H4 (cell line): ENCODE measurements at places on chromosomes 7 and 10. TPM values are rescaled to one million over a fixed set of nuclear protein-coding genes. Genes with fewer than 3 reads are reported as not detected.

The PHYH gene
- 7.0 and 19.6 TPM in 2 replicates for total RNA-seq

The TUBGCP2 gene
- 49.1 and 54.5 TPM in 2 replicates for total RNA-seq

The GDF2 gene
- not detected in 2 replicates for total RNA-seq

The CALML3 gene
- total RNA-seq = not detected in 2 replicates

The MSS51 gene
- 0.12 TPM in 1 of 2 replicates, not detected in the other for total RNA-seq

The FKBP6 gene
- total RNA-seq = not detected in 2 replicates

The KAZALD1 gene
- 10.2 and 22.5 TPM in 2 replicates for total RNA-seq

DNA sequence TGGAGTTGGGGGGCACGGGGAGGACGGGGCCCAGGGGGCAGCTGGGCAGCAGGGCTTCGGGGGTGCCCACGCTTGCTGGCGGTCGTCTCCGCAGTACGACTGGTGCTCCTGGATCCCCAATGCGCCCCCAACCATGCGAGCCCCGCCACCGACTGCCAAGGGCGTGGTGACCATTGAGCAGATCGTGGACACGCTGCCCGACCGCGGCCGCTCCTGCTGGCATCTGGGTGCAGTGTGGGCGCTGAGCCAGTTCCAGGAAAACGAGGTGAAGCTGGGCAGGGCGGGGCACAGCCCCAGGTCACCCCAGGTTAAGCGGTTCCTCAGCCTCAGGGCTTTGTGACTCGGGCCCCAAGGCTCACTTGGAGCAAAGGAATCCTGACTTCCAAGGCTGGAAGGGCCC lies 70.0 kb downstream of the ALOX5 start:
- DNase-seq = no peak

GRCh38 chr10:106795619-106796018 lies 368.9 kb downstream of the SORCS1 start:
- peak; percentile 29 for DNase-seq

DNA sequence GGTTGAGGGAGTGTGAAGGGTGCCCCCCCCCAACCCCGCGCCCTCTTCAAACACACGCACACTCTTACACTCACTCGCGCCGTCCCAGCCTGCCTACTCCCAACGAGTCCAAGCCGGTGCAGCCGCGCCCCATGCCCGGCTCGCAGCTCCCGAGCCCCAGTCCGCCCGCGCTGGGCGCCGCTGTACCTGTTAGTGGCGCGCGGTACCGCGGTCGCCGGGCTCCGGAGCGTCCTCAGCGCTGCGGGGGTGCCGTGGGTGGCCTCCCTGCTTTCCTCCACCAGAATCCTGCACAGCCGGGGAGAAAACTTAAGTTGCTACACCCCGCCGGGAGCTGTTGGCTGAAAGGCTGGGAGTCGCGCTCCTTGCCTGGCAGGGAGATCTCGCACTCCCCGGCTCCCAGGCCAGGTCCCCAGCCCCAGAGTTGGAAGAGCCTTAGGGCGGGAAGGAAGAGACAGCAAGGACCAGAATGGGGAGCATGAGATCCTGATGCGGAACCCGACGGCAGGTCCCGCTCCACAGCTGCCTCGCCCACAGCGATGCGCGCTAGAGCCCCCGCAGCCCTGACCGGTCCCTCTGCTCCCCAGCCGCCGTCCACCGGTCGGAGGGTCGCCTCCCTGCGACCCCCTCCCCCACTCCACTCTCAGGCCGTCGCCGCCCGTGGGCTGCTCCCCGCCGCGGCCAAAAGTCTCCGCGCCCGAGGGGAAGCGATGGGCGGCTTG lies 863 bp downstream of the ST8SIA6 start:
- no peak for DNase-seq

GRCh38 chr10:25059990-25060389 lies 43.6 kb downstream of the THNSL1 start:
- DNase-seq = peak; percentile 76

DNA sequence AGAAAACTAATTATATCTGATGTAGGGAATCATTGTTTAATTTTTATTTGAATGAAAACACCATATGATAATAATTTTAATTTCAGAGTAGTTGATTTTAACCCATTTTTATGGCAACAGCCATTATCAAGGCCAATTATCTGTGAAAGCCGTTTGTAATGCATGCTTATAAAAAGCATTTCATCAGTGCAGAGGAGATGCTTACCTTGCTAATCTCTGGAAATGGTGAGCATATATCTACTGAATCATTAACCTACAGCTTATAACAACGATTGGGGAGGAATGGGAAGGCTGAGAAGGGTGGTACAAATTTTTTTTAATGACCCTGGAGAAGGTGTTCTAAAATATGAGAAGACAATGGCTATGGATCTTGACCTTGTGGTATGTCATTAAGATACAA lies 235.6 kb downstream of the DGKB start:
- no peak for DNase-seq

- no peak for DNase-seq
These were observed at the start of gene PLAC9 for GRCh38 chr10:80132299-80133139. TSS of gene PLAC9 (plus strand) at chr10:80132730. CDS start at chr10:80132763, 33 bp downstream.

DNA sequence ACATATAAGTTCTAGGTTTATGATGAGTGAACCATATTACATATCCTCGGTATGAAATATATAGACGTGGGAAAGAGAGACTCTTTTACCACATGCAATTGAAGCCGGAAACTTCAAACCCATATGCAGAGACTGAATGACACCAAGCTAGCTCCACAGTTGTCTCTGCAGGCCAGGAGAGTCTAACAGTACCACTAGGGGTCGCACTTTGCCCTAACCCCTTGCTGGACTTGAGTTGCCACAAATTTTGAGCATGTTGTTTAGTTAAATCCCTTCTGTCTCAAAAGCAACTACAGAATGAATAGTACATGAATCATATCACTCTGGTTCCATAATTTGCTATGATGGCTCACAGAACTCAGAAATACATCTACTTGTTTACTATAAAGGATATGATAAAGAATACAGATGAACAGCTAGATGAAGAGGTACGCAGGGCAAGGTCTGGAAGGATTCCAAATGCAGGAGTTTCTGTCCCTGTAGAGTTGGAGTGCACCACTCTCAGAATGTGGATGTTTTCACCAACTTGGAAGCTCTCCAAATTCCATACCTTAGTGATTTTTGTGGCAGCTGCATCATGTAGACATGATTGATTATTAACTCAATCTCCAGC lies 112.4 kb upstream of the YAE1 start:
- DNase-seq = peak; percentile 80

DNA sequence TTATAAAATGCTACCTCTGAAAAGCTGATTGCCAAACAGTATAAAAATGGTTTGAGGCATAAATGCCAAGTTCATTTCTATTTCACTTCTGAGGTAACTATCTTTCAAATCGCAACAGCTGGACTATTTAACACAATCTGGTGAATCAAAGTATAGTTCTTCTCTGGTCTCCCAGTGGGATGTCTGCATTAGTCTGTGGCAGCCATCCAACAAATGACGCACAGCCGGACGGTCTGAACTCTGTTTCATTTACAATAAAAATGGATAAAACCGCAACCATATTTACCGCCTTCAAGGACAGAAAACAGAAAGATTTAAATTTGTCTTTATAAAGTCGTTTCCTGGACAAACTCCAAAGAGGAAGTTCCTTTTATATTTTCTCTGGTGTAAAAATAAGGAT lies 41.9 kb downstream of the ENO4 start:
- DNase-seq = peak; percentile 83

DNA sequence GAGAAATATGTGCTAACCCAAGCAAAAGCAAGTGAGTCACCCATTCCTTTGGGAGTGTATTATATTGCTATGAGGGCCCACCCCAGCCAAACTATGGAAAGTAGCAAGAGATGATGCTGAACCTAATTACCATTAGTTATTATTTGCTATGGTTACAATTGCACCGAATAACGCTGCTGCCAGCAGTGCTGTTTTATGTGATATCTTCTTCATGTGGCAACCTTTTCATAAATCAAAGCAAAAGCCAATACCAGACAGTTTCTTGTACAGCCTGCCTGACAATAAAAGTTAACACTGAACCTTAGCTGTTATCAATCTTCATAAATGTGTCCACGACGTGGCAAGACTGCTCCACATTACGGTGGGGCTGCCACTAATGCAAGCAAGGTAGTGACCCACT lies 241.7 kb upstream of the PLXNA4 start:
- no peak for DNase-seq

- no peak for DNase-seq
These were observed 15.9 kb downstream of the TMEM209 start for GRCh38 chr7:130189343-130189742.

- peak; percentile 86 for DNase-seq
These were observed at the start of gene PON2 for GRCh38 chr7:95434557-95435421. TSS of gene PON2 (minus strand) at chr7:95435028. CDS start at chr7:95434951, 77 bp downstream.

GRCh38 chr10:34161777-34162370 lies 653.2 kb downstream of the PARD3 start:
- no peak for DNase-seq

- DNase-seq = no peak
These were observed 92.6 kb downstream of the PTPRE start for GRCh38 chr10:127999297-128000129.

- DNase-seq = no peak
These were observed 22.0 kb upstream of the GHRHR start for GRCh38 chr7:30941582-30942323.

DNA sequence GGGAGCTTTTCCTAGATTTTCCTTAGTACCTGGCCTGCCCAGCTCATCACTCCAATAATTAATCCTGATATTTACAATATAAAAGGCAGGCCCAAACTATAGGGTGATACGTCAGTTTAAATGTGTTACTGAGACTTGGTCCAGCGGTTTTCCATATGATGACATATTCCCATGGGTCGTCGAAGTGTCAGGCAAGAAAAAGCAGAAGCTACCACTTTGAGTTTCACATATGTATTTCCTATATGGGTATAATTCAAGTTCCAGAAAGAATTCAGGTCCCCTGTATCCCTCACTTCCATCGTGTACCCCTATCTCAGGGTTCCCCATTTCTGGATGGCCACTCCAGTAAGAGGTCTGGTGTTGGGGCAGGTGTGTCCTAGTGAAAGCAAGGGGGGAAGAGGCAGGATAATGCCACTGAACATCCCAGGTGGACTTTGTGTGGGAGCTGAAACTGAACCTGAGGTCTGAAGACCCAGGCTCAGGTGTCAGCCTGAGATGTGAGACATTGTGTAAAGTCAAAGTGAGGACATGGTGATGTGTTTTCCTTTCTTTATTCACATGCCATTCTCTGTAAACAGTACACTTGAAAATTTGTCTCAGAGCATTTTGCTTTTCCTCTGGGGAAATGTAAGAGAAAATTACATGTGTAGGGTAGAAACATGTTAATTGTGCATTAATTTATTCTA lies 167.8 kb downstream of the PLXDC2 start:
- DNase-seq = no peak
